ENCODE measurements at places on chromosomes 1 and 21. TPM values are rescaled to one million over a fixed set of nuclear protein-coding genes. Genes with fewer than 3 reads are reported as not detected.

DNA sequence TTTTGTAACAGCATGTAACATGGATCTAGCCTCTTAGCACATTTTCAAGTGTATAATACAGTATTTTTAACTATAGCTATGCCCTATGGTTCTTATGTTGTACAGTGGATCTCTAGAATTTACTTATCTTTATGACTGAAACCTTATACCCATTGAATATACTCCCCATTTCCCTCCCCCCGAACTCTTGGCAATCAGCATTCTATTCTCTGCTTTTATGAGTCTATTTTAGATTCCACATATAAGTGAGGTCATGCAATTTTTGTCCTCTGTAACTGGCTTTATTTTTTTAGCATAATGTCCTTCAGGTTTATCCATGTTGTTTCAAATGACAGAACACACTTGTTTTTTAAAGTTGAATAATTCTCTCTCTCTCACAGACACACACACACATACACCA is 3.1 kb upstream of the GBP6 start:
- DNase-seq, result no peak

GRCh38 chr1:161364332-161364731 is 3.3 kb downstream of the CFAP126 start:
- no peak for DNase-seq

GRCh38 chr1:12142891-12143630 is 23.7 kb upstream of the TNFRSF1B start:
- DNase-seq, result no peak

- DNase-seq, result no peak
Measured at GRCh38 chr1:110218739-110219138, 8.6 kb downstream of the KCNC4 start.

DNA sequence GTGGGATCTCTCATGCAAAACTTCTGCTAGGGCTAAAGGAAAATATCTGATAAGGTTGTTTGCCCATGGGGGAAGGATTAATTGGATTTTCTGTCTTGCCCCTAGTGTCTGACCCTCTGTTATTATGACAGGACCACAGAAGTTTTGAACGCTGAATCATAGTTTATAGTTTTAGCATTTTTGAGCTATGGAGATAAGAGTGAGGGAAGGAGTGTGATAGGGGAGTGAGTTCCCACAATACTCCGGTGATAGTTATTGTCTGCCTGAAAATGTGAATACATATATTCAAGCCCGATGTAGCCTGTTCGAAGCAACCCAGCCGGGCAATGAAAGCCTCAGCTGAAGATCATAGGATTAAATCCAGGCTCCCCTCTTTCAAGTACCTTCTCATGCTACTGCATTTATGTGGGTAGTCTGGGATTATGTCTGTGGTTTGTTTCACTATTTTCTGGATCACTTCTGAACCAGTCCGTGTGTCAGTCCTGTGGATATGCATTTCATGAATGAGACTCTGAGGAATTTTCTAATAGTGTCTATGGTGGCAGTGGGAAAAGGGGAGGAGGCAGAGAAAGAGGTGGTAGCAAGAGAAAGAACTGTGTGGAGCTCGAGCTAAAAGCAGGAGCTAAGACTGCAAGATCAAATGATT is 258.7 kb downstream of the DISC1 start:
- no peak for DNase-seq

GRCh38 chr21:24367936-24368335 is 1239.3 kb downstream of the MRPL39 start:
- no peak for DNase-seq

DNA sequence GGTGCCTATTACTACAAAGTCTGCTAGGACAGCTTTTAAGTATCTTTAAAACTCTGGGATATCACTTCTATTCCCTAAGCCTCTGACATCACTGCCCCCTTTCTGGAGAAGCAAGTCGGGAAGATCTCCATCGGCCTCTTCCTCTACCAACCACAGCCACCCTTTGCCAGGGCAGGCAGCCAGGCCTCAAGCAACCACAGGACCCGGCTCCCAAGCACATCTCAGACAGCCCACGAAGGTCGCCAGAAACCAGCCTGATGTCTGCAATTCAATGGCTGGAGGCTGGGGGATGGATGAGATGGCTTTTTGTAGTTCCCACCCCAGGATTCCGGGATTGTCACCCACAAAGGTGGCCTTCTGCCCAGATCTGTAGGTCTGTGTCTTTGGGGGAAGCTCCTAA is 70.7 kb downstream of the LGR6 start:
- DNase-seq, result no peak

GRCh38 chr1:115557715-115558114 is 84.1 kb upstream of the VANGL1 start:
- no peak for DNase-seq

GRCh38 chr1:73832276-73833181 is 365.4 kb downstream of the LRRIQ3 start:
- DNase-seq, result no peak

DNA sequence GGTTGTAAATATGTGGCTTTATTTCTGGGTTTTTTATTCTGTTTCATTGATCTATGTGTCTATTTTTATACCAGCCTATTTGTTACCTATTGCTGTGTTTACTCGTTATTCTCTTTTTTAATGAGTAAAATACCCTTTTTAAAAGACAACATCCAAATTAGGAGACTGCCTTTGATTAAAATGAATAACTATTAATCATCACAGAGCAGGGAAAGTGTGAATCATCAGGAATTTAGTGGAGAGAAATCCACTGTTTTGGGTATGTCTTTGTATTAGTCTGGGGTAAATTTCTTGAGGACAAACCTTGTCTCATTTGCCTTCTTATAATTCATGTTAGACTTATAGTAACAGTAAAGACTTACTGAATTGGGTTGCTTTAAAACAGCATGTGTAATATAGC is 12.1 kb downstream of the DISC1 start:
- no peak for DNase-seq

DNA sequence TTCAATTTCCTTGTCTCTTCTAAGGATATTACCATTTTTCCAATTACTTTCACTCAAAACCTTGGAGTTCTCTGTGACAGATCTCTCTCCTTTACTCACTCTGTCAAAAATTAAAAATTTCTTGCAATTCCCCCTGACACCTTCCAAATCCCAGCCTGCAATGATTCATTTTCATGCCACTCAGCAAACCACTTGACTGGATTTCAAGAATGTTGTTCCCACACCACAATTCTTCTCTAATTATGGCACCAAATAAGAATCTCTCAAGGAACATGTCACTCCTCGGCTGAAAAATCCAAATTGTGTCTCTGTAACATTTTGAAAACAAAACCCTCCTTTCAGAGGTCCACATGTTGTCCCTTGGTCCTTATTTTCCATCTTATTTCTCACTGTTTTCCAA is 438.9 kb upstream of the ZP4 start:
- DNase-seq, result no peak

- no peak for DNase-seq
Measured at GRCh38 chr1:25747046-25747719, 52.8 kb upstream of the SELENON start.

DNA sequence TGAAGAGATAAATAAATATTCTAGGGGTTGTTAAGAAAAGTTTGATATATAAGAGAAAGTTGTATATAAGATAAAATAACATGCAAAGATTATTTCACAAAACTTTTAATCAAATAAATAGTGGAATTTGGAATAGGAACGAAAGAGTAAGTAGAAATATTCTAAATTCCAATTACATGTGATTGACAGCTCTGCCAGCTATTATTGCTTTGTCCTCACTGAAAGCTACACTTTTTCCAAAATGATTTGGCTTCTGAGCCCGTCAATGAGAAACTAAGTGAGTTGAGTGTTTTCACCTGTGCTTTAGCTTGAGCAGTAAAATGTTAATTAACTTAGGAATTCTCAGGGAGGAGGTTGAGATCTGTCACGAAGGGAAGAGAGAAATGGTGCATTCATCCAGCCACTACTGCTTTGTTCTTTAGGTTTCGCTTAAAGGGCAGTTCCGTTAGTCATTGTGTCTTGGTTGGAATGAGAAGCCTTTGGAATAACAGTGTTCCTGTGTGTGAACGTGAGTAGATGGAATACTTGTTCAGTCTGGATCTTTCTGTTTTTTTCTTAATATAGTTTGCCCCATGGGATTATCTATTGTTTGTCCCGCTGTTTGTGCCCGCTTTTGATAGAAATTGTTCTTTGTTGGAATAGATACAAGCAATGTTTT is 63.3 kb upstream of the CR1L start:
- DNase-seq, result no peak

GRCh38 chr1:212982430-212983152 is 32.2 kb downstream of the VASH2 start:
- DNase-seq, result peak; percentile 31

DNA sequence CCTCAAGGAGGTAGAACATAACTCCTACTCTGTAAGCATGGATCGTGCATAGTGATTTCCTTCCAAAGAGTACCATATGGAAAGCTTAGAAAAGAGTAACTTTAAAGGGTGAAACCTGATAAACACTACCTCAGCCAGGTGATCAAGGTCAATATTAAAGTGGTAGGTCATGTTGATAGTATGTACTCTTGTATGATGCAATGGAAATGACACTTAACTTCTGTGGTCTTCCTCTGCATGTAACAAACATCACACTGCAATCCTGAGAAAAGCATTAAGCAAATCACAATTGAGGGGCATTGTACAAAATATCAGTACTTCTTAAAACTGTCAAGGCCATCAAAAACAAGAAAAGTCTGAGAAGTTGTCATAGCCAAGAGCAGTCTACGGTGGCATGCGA is 83.8 kb downstream of the LEPR start:
- DNase-seq, result no peak

- no peak for DNase-seq
Measured at GRCh38 chr1:41766546-41766945, 152.2 kb downstream of the HIVEP3 start.

DNA sequence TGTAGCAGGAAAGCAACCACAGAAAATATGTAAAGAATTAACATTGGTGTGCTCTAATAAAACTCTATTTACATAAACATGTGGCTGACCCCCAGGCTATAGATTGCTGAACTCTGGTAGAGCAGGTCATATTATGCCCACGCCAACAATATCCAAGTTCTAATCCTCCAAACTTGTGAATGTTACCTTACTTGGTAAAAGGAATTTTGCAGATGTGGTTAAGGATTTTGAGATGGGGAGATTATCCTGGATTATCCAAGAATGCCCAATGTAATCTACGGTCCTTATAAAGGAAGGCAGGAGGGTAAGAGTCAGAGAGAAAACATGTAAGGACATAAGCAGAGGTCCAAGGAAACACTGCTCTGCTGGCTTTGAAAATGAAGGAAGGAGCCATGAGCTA is 201.0 kb downstream of the USH2A start:
- no peak for DNase-seq

- no peak for DNase-seq
Measured at GRCh38 chr1:201064806-201065205, 41.3 kb upstream of the KIF21B start.

GRCh38 chr1:239044829-239045228 is 341.5 kb upstream of the CHRM3 start:
- no peak for DNase-seq

- DNase-seq, result no peak
Measured at GRCh38 chr1:30760596-30761324, 3.2 kb upstream of the LAPTM5 start.

DNA sequence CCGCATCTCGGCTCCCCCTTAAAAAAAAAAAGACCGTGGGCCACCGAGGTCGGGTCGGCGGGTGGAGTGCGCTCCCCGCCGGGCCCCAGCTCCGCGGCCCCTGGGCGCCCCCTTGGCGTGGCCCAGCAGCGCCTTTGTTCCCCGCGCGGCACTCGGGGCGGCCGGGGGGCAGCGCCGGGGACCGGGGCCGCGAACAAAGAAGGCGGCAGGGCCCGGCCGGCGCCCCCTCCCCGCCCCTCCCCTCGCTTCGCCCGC is 571 bp downstream of the MARCKSL1 start:
- no peak for DNase-seq

- DNase-seq, result no peak
Measured at GRCh38 chr21:44356636-44357035, 3.2 kb downstream of the TRPM2 start.

DNA sequence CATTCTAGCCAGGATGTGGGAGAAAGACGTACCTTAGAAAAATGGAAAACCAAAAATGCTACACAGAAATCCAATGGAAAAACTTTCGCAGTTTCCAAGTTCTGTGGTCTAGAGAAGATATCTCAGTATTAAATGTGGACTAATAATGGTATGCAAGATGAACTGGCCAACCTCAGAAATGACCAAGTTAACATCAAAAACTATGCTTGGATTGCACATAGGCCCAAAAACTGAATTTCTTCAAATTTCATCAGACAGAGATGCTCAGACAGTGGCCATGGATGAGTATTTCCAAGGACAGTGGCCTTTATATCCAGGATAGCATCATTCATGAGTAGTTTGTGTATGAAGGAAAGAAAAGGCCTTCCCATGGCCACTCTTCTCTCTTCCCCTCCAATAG is 132.2 kb downstream of the TIAM1 start:
- no peak for DNase-seq

DNA sequence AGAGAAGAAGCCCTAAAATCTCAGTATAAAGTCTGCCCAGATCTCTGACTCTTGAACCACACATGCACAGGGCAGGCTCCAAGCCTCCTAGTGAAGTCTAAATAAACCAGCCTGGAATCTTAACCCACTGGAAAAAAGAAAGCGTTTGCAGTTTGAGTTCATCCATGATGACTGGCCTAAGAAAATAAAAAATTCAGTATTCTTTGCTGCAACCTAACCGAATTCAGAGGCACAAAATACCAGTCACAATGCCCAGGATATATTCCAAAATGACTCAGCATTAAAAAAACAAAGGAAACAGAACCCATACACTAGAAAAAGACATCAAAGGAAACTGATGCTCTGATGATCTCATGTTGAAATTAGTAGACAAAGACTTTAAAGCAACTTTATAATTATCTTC is 269.2 kb downstream of the SDCCAG8 start:
- DNase-seq, result no peak

GRCh38 chr1:110502402-110503151 is 16.4 kb downstream of the KCNA10 start:
- DNase-seq, result no peak

GRCh38 chr1:150507912-150508864 is at the start of gene ECM1:
TSS of gene ECM1 (plus strand) at chr1:150508109. CDS start at chr1:150508210, 101 bp downstream.
- DNase-seq, result peak; percentile 63

GRCh38 chr21:28142697-28143096 is 850.0 kb downstream of the LTN1 start:
- no peak for DNase-seq

Gene ZC3H12A
- 27.1 TPM for total RNA-seq

Gene MYOC
- 11.1 TPM for total RNA-seq

Gene SH2D5
- not detected for total RNA-seq

Gene C8A
- total RNA-seq, result not detected

Gene TNFRSF14
- 3.6 TPM for total RNA-seq

Gene RTCA
- total RNA-seq, result 32.8 TPM

Gene HHIPL2
- total RNA-seq, result not detected

Gene TCHHL1
- not detected for total RNA-seq

Gene CD160
- total RNA-seq, result not detected

Gene CNR2
- not detected for total RNA-seq

Gene NPL
- 3.6 TPM for total RNA-seq

Gene ATP8B2
- 8.1 TPM for total RNA-seq

Gene PLD5
- total RNA-seq, result not detected

Gene FBXO44
- 9.4 TPM for total RNA-seq

Gene CD53
- total RNA-seq, result 2.2 TPM

Gene ADORA3
- 1.4 TPM for total RNA-seq

Gene GPATCH3
- 20.4 TPM for total RNA-seq

Gene PM20D1
- not detected for total RNA-seq

Gene AMY2A
- not detected for total RNA-seq

Gene BMP8B
- total RNA-seq, result 0.15 TPM

Gene KPNA6
- total RNA-seq, result 67.3 TPM

Gene SLFNL1
- total RNA-seq, result 1.1 TPM

Gene CLCA4
- total RNA-seq, result 3.7 TPM

Data from gastrocnemius medialis (tissue), 4 donors.